Peyer's patch (tissue), 4 donors: ENCODE measurements at places on chromosomes 6 and 20.

GRCh38 chr6:3135668-3136291 is 17.3 kb downstream of the BPHL start:
- DNase-seq, result no peak

GRCh38 chr6:10315034-10315433 is 99.8 kb downstream of the TFAP2A start:
- no peak for DNase-seq

DNA sequence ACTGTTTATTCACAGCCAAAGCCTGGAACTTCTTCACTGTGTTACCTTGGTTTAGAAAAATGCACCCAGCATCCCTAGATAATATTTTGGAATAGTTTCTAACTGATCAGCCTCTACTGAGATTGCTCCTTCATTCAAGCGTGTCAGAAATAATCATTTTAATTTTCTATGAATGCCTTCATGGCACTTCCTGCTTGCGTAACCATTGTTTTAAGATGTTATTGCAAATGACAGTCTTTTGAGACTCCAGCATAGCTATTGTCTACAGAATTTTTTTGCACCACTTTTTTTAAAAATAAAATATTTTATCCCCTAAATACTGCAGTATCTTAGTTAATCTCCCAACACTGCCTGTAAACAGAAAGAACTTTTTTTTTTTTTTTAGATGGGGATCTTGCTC is 213.1 kb downstream of the PHACTR1 start:
- no peak for DNase-seq

- DNase-seq, result no peak
Measured at GRCh38 chr6:72761761-72762160, 139.9 kb downstream of the KCNQ5 start.

GRCh38 chr20:20344476-20344875 is 23.4 kb upstream of the INSM1 start:
- DNase-seq, result no peak

- DNase-seq, result no peak
Measured at GRCh38 chr20:25033265-25033923, 24.5 kb downstream of the ACSS1 start.

DNA sequence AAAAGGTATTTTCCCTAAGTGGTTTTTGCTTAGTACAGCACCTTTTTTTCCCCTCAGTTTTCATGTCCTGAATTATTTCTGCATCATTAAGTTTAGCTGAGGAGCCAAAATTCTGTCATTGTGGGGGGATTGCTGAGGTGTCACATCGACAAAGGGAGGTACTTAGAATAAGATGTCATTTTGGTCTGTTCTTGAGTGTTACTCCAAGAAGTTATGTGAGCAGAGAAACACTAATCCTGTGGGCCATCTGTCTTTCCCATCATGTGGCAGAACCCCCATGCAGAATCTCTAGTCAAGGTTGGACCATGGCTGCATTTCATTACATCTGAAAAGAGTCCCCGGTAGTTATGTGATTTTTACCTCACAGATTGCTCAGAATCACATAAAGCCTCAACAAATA is 167.8 kb upstream of the CENPW start:
- DNase-seq, result no peak

GRCh38 chr6:106501960-106502371 is 127.3 kb downstream of the RTN4IP1 start:
- DNase-seq, result no peak

DNA sequence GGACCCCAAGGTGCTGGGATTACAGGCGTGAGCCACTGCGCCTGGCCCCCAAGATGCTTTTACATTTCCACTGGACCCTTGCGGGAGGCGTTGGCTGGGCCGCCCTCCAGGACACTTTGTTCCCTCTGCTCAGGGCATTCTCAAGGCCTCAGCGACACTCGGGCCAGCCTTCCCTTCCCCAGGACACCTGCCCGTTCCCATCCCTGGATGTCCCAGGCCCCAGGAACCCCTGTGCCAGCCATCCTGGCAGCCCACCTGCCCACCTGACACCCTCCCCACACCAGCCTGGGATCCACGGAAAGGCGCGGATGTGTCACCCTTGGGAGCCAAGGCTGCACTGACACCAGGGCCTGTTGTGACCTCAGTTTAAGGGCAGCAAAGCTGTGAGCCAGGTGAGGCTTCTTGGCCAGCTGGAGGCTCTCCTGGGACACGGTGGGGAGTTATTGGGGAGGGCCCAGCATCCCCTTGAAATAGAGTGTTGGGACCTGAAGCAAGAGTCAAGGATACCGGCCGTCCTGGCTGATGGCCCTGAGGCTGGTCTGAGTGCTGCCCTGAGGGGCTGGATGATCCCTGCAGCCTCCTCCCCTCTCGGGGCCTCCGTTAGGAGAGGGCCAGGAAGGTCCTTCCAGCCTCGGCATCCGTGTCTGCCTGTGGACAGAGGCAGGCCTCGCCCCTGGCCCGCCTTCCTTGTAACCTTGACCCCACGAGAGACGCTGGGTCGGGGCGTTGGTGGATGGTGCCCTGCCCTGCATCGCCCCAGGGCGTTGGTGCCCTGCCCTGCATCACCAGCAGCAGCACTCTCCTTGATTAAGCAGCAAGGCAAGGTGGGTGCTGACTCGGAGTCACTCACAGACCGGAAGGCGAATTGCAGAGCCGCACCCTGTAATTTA is 84.2 kb upstream of the BHLHE23 start:
- DNase-seq, result peak; percentile 37

DNA sequence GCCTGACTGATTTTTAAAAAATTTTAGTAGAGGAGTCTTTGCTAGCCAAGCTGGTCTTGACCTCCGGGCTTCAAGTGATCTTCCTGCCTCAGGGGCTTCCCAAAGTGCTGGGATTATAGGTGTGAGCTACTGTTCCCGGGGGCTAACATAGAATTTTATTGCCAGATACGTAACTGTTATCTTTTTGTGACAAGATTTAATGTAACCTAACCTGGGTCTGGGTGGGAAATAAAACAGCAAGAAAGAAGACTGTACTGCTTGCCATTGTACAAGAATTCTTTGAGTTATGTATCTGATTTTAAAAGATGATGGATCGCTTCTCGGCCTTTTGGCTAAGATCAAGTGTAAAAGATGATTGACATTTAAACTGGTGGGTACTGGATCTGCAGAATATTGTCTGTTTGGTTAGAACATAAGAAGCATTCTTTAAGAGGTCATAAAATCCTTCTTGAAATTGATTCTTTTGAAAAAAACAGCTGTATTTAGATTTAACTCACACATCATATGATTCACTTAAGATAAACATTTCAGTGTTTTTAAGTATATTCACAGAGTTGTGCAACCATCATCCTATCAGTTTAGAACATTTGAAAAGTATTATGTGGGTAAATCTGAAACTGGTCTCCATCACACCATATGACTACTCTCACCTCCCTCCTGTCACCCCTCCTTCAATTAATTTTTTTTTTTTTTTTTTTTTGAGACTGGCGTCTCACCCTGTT is 21.6 kb downstream of the TPX2 start:
- no peak for DNase-seq

- DNase-seq, result no peak
Measured at GRCh38 chr6:112216662-112217551, 37.5 kb downstream of the LAMA4 start.

GRCh38 chr20:63087872-63088680 is 81.3 kb upstream of the BHLHE23 start:
- peak; percentile 38 for DNase-seq

- no peak for DNase-seq
Measured at GRCh38 chr20:7926323-7926722, 13.9 kb downstream of the HAO1 start.

DNA sequence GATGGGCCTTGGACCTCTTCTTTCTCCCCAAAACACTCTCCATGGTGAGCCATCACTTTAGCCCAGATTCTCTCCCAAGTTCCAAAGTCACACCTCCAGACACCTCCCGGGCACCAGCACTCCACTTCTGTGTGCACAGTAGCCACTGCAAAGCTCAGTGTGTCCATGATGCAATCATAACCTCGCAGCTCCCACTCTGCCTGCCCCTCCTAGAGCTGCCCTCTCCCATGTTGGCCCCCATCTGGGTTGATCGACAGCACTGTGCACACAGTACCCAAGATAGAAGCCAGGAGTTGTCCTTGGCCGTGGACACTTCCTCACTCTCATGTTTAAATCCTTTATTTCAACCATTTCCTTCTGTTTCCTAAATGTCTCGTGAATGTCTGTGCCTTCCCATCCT is 293.3 kb downstream of the PACRG start:
- no peak for DNase-seq

- DNase-seq, result no peak
Measured at GRCh38 chr6:16204653-16205376, 33.6 kb upstream of the GMPR start.
